ENCODE measurements at places on chromosomes 2 and 18.

DNA sequence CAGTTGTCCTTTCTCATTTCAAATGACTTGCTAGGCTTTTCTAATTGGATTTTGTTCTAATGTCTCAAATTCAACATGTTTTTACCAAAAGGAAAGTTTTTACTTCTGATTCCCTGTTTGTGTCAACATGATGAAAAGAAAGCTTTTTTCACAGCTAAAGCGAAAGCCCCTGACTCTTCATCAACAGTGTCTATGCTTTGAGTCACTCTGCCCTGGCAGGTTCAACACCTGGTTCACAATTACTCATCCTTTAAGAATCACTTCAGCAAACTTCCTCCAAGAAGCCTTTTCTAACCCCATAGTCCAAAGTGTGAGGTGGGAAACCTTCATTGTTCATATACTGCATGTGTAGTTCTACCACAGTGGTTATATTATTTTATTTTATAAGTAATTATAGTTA is 7.6 kb upstream of the DSG2 start:
- peak; percentile 89 for DNase-seq

DNA sequence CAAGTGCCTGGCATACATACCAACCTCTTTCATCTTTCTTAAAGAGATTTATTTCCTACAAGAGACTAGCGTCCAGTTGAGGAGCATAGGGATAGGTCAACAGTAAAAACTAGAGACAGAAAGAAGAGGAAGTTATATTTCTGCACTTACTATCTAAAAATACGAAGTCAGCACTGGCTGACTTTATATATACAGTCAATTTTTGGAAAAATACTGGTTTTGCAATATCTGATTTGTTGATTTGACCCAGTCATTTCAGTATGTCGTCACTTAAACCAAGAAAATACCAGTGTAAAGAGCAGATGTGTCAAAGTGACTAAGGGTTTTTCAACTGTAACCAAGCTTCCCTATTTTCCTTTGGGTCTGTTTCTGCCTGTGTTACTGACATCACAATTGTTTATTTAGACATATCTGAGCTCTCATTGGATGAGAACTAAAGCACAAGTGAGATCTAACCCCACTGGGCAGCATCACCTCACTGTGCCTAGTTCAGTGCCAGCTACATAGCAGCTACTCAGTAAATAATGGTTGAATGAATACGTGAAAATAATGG is 23.0 kb downstream of the CYTIP start:
- DNase-seq = no peak

DNA sequence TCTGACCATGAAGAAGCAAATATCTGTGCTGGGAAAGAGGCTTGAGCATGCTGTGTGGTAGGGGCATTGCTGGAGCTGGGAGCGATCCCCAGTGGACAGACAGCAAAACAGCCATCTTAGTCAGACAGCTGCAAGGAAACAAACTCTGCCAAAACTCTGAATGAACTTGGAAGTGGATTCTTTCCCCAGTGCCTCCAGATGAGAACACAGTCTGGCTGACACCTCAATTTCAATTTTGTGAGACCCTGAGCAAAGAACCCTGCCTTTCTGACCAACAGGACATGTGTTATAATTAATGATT is 23.2 kb upstream of the FAP start:
- no peak for DNase-seq

DNA sequence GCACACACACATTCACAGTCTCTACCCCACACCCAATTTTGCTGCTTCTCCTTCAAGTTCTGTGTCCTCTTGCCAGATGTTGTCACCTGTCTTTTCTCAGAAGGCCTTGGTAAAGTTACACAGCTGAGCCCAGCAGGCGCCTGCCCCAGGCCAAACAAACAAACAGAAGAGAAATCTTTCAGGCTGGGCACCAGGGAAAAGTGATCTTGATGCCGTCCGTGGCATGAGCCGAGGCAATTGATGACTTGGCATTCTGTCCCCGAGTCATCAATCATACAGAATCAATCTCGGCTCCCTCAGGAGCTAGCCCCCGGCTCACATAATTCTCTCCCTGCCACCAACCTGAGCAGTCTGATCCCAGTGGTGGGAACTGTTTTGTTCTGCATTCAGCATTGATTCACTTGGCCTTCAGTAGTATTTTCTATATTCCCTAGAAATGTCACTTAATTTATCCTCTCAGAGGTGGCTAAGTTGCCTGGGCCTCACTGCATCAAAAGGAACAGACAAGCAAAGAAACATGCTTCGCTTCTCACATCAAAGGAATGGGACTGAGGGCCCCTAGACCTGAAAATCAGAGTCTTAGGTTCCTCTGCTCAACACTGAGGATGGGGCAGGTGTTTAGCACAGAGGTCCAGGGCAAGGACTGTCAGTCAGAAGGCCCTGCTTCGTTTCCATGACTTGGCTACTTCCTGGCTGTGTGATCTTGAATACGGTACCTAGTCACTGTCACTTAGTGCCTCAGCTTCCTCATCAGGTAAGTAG is 278.8 kb upstream of the CELF4 start:
- DNase-seq = no peak

GRCh38 chr2:150178591-150178990 is 308.9 kb downstream of the RND3 start:
- peak; percentile 45 for DNase-seq

DNA sequence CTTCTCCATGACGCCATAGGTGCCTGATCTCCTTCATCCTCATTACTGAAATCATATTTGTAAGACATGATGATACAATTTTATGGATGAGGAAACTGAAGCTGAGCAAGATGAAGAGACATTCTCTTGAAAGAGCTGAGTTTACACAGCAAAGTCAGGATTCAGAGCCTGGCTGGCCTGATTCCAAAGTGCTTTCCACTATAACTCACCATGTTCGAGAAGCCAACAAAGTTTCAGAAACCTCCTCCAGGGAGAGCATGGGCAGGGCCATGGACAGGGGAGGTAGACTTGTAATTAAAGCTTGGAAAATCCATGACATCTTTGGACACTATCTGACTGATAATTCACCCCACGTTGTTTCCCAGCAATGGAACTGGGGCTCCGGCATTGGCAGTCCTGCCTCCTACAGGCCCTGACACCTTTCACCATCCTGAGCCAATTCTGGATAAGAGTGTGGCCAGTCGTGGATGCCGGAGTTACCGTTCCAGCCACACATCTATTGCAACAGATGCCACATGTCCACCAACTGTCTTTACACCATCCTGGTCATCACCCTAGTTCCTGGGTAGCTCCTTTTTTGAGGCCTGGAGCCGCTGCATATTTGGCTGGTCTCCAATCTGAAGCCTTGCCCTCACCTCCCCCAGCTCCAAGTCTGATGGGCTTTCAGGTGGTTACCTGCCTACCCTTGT is 85.0 kb upstream of the PPP1CB start:
- DNase-seq = no peak

- DNase-seq = peak; percentile 56
These were observed 181.7 kb downstream of the ANAPC1 start for GRCh38 chr2:111702119-111702803.

GRCh38 chr2:102460467-102460866 is 12.6 kb upstream of the SLC9A4 start:
- DNase-seq = no peak

DNA sequence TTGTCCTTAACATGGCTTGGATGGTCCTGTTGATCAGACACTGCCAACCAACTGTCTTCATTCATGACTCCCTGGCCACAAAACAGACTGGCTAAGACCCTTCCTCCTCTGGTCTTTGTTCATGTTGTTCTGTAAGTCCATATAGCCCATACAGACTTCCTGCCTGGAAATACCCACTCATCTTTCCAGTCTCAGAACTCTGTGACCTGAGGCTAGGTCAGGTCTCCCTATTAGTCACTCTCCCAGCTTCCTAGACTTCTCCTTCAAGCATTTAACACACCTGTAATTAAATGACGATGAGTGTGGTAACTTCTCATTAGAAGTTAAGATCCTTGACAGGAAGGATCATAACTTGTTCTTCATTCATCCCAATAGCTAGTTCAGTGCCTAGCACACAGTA is 56.3 kb downstream of the CCDC93 start:
- DNase-seq = peak; percentile 72

DNA sequence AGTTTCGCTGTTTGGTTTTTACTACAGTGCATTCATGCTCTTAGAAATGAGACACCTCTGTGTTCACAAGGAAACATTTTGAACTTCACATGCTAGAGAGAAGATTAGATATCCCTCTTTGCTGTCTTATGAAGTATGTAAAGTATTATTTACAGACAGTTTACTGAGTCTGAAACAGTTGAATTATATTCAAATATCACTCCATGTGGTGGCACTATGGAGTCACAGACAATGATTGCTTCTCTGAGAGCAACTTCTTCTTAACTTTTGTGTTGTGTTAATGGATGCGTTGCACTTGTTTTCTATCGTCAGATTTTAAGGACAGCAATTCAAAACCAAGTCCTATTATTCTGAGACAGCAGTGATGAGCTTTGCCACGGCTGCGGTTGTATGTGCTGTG is 823.6 kb downstream of the GALR1 start:
- no peak for DNase-seq

- DNase-seq = no peak
These were observed 45.0 kb downstream of the PMS1 start for GRCh38 chr2:189829102-189829833.

DNA sequence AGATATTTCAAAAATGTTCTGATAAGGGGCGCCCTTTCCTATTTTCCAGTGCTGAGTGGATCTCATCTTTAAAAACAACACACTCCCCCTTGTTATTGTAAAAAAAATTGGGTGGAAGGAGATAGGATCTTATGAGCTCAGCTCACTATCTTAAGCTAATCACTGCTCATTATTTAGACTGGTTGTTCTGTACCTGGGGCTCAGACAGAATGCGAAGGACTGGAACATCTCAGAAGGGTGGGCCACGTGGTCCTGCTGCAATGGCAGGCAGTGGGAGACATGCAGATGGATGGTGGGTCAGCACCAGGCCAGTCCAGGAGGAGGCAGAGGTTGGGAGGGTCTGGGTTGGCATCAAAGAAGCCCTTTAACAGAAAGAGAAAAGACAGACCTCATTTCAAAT is 48.3 kb upstream of the GPR155 start:
- no peak for DNase-seq

DNA sequence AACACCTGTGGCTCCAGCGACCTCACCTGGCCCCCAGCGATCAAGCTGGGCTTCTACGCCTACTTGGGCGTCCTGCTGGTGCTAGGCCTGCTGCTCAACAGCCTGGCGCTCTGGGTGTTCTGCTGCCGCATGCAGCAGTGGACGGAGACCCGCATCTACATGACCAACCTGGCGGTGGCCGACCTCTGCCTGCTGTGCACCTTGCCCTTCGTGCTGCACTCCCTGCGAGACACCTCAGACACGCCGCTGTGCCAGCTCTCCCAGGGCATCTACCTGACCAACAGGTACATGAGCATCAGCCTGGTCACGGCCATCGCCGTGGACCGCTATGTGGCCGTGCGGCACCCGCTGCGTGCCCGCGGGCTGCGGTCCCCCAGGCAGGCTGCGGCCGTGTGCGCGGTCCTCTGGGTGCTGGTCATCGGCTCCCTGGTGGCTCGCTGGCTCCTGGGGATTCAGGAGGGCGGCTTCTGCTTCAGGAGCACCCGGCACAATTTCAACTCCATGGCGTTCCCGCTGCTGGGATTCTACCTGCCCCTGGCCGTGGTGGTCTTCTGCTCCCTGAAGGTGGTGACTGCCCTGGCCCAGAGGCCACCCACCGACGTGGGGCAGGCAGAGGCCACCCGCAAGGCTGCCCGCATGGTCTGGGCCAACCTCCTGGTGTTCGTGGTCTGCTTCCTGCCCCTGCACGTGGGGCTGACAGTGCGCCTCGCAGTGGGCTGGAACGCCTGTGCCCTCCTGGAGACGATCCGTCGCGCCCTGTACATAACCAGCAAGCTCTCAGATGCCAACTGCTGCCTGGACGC is 4.9 kb downstream of the GPR35 start:
- DNase-seq = no peak

- DNase-seq = no peak
These were observed 364.8 kb upstream of the MEIS1 start for GRCh38 chr2:66069937-66070720.

GRCh38 chr18:79617511-79618500 is 61.8 kb upstream of the CTDP1 start:
- DNase-seq = no peak

DNA sequence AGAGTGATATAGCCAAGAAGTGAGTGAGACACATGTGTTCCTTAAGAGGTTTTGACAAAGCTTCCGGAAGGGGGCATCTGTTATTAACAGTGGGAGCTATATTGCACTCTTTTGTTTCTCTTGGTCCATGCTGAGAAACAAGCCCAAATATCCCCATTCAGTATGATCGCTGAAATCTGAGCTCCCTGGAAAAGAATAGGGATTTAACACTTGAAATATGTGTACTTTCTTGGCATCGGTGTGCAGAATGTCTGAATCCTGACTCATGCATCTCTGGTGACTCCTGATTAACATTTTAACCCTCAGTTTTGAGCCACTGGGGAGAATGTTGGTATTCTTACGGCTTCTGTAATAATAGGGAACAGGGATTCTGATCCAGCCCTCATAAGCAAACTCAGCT is 448.1 kb downstream of the TSN start:
- DNase-seq = no peak

GRCh38 chr18:34203866-34204265 is 20.8 kb downstream of the NOL4 start:
- no peak for DNase-seq

Data from PC-9 (cell line).